ENCODE measurements at places on chromosomes 7 and 10.

DNA sequence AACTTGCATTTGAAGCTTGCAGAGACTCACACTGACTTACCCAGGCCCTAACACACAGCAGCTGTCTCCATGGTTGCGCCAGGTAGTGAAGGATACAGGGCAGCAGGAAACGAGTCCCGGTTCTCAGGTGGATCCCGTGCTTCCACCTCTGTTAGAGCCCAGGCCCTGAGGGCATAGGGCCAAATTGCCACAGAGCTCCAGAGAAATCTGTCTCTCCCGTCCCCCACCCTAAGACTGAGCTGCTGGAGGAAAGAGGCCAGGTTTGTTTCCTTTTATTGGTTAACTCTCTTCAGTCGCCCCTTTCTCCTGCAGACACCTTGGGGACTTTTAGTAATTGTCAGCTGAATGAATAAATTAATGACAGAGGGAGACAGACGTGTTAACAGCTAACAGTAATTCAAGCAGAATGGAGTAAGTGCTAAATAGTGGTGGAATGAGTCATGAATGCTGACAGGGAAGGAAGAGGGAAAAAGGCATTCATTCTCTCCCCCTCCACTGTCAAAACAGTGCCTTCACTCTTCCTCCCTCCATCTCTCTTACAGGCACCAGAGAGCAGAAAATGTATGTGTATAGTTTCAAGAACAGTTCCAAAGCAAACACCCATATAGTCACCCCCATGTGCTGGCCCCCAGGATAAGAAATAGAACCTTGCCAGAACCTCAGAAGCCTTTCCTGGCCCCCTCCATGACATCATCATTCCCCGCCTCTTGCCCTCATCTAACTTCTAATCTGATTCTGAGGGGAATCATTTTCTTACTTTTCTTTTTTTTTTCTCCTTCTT, 16.8 kb upstream of the DLG5 start:
- DNase-seq: peak; percentile 84

DNA sequence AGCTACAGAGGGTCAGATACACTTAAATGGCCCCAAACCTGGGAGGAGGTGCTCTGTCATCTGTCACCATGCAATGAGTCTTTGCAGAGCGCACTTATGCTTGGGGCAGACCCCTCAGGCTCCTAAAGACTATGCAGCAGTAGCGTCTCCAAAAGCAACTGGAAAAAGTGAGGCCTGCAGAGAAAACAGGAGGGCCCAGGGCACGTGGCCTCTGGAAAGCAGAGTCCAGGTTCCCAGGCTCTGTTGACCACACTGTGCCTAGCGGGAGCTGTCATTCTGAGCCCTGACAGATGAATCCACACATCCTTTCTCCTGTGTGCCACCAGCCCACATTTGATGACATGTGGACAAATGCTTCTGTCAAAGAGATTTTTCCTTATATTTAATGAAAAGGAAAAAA, 66.4 kb downstream of the MINDY4 start:
- no peak for DNase-seq

DNA sequence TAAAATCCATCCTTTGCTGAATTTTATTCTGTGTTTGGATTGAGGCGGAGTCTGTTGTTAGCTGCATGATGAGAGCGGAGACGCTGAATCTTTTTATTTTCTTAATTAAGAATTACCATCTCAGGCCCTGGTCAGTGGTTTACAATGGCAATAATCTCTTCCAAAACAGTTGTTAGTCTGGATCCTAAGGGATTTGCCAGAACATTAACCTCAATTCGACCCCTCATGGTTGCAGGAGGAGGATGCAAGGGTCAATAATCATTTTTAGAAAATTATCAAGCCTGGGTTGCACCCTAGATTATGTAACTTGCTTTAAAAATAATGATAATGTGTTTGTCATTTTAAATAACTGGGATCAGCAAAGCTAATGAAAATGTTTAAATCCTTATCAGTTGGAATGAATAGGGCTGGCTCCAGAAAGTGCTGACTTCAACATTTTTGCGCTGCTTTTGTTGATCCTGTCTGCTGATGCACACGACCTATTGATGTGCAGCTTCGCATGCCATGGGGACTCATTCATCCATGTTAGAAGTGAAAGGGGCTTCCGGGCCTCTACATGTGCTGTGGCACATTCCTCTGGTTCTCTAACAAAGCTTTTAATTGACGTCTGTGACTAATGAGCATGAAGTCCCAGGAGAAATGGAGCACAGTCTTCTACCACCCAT, 80.7 kb upstream of the KIAA1217 start:
- no peak for DNase-seq

DNA sequence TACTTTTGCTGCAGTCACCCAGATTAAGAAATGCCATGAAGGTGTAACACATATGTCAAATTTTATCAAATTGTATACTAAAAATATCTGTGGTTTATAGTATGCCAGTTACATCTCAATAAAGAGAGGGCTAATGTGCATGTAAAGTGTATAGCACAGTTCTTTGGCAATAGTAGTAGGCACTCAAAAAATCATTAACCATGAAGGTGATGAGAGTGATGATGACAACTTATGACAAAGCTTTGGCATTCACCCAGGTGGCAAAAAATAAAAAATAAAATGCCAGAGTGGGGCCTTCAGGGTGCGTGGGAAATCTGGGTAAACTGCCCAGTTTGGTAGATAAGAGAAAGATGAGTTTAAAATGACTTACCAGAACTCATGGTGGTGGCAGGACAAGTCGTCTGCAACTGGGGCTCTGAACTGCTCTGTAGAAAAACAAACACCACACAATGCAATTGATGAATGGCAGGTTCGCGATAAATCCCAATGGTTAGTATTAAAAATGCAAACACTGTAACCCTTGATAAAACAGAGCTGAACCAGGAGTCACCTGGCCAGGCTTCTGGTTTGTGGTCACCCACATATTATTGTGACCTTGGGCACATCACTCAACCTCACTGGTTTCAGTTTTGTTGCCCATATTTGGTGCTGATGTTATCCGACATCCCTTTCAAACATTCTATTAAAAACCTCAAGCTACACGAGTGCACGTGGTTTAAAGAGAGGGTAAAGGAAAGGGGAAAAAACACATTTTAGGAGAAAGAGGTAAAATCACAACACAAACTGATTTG, 120.2 kb downstream of the SORBS1 start:
- DNase-seq: peak; percentile 68

DNA sequence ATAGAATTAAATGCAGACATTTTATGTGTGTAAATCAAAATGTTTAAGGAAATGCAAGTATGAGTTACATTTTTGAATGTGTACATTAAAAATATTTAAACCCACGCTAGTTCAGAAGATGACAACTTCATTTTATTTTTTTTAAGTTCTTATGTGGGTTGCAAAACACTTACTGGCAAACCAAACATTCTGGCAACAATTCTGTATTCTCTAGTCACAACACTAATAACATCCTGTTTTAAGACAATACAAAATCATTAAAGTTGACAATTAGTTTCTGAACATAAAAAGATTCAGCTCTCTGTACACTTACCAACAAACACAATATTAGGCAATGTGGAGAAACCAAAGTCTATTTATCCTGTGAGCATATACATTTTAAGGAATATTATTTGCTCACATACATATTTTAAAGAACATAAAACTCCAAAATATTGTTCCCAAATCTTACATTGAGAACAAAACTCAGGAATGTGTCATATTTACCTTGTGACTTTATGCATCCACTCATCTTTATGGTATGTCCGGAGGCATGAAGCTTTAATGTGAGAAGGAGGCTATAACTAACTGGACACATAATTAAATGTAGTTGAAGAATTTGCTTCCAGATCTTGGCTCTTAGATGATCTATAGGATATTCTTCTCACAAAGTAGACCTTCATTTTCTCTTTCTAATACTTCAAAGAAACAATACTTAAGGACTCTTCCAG, 134.7 kb downstream of the DGKB start:
- DNase-seq: no peak

- DNase-seq: no peak
Observed at GRCh38 chr7:33582104-33582503, 323.2 kb upstream of the BMPER start.

DNA sequence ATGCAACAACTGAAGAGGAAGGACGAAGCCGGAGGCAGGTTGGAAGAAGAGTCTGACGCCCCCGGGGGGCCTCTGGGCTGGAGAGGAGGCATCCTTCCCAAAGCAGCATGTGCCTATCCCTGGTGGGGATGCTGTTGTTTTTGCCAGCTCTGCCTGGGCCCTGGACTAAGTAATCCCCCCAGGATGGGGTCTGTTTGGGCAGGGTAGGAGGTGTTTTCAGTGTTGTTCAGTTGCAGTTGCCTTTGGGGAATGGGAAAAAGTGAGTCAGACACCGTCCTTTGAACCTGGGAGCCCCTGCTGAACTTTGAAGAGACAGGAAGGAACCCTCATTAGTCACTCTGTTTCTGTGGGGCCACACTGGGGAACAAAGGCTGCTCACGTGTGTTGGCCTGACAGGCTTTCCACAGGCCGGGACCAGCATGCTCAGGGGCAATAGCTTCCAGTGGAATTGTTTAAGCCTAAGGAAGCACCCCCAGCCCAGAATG, 35.2 kb upstream of the GDF10 start:
- peak; percentile 36 for DNase-seq

DNA sequence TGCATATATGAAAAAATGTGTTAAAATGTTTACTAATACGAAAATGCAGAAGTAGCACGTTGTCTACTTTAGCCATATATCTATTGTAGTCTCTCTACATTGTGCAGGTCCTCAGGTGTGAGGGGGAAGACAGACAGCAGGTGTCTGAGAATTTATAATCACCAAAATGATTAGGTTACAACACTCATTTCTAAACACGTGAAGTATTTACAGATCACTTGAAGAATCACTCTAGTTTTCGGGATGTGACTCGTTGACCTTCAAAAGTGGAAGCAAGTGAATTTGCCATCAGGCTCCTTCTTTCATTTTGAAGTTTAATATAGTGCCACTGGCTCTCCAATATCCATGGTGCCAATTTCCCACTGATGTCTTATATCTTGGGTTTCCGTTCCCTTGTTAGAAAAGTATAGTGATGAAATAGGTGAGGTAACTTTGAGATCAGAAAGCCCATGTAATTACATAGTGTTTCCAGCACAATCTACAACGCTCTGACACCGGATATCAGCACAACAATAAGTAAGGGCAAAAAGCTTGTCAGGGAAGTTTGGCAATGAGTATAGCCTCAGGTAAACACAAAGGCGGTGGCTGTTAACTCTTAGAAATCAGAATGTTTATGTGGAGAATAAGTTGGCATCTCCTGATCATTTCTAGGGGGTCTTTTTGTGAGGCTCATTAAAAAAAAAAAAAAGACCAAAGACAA, 57.5 kb upstream of the SP4 start:
- no peak for DNase-seq

DNA sequence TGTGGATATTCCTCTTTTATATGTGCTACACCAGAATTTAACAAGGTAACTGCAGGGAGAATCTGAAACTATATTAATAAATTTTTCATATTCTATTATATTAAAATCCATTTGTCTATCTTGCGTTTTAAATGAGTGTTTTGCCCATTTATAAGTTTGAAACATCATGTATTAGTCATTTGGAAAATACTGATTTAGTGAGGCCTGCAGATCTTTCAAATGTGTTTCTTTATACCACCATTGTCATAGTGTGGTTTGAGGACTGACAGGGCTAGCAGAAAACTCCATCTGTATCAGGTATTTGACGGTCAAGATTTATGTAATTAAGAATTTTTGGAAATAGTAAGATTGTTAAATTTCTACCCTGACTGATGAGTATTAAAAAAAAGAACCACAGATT, 29.3 kb downstream of the MAPK8 start:
- no peak for DNase-seq

- no peak for DNase-seq
Observed at GRCh38 chr7:129479831-129480230, 22.5 kb upstream of the SMKR1 start.

- DNase-seq: no peak
Observed at GRCh38 chr7:100152937-100153666, 4.4 kb downstream of the LAMTOR4 start.

GRCh38 chr7:90312745-90313144, 8.4 kb downstream of the FAM237B start:
- DNase-seq: peak; percentile 10

- DNase-seq: no peak
Observed at GRCh38 chr10:80273523-80274170, 15.8 kb downstream of the MAT1A start.

- DNase-seq: peak; percentile 83
Observed at GRCh38 chr7:13990319-13990983, 985 bp upstream of the ETV1 start.

GRCh38 chr7:47375121-47375938, 206.6 kb downstream of the TNS3 start:
- no peak for DNase-seq

GRCh38 chr7:105267244-105267643, 121.5 kb downstream of the SRPK2 start:
- peak; percentile 48 for DNase-seq

All from M059J (cell line).